ENCODE measurements at places on chromosomes 5 and 9. TPM values are rescaled to one million over a fixed set of nuclear protein-coding genes. Genes with fewer than 3 reads are reported as not detected.

The CAST gene
- 158 TPM for total RNA-seq

The SMAD5 gene
- 51.0 TPM for total RNA-seq

The NMUR2 gene
- 1.7 TPM for total RNA-seq

The HAVCR2 gene
- total RNA-seq: 19.7 TPM

The CFAP90 gene
- total RNA-seq: 0.24 TPM

The GNA14 gene
- 1.2 TPM for total RNA-seq
